ENCODE measurements at places on chromosomes 2 and 18.
A peak's percentile ranks its signal among the peaks of the same experiment; 100 is the strongest.

DNA sequence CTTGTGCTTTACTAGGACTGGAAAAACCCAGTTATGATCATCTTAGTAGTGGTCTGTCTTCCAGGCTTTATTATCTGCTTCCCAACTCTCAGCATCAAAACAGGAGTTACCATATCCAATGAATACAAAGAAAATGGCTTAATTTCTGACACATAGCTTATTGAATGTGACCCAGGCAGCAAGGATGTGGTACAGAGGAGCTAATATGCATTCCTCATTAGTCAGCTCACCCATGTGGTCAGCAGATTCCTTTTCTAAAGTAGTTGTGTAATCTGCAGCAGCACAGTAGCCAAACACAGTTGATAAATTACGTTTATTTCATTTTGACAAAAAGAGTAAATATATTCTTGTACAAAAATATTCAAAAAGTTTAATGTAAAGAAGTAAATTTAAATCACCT, 43.6 kb downstream of the TSPYL6 start:
- DNase-seq = no peak

DNA sequence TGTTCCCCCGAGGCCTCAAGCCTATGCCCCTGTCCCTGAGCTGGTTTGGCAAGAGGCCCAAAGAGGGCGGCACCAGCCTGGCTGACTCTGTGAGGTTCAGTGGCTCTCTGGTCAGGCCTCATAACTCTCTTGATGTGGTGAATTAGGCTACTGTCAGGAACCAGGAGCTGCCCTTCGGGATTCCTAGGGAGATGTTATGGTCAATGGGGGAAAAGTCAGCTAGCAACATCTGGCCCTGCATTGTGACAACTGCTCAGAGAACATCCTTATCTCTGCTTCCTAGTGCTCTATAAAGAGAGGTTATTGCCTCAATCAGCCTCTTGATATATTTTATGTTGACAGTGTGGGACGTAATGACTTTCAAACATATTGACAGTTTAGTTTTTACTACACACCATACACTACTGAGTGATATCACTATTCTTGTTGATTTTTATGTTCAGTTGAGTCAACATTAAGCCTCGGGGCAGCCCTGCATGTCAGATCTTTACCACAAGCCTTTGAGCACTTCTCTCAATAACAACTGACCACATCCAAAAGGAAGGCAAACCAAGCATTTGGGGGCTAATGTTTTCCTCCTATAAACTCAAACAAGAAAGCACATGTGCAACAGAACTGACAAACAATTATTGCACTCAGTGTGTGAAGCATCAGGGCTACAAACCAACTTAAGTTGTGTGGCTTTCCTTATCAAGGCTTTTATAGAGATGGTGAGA, 448.3 kb upstream of the SLC14A2 start:
- DNase-seq = no peak

DNA sequence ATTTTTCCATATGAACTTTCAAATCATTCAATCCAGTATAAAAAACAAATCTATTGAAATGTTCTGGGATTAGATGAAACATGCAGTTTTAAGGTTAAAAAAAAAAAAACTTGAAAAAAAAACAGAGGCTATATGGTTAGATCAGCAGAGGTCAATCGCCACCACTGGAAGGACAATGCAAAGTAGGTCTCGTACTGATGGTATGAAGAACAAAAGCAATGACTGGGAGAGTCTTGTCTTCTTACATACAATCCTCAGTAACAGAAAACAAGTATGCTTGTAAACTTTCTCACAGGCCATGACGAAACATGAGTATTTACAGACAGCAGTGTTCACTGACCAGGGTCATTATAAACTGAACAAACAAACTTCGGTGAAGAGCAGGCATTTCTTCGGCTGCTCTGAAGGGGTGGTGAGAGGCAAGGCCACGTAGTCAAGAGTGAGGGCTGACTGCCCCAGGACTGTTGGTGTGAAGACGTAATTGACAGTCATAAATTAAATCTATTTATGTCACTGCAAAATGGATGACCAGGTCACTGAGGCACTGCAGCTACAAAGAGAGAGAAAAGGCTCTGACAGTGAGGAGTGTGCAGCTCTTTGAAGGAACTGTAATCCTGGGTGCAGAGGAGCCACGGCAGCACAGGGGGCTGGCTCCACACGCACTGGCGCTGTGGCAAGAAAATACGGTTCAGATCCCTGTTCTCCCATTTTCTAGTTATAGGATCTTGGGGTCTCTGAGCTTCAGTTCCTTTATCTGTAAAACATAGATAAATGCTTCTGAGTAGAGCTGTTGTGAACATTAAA, 60.0 kb downstream of the NXPH2 start:
- DNase-seq = no peak

DNA sequence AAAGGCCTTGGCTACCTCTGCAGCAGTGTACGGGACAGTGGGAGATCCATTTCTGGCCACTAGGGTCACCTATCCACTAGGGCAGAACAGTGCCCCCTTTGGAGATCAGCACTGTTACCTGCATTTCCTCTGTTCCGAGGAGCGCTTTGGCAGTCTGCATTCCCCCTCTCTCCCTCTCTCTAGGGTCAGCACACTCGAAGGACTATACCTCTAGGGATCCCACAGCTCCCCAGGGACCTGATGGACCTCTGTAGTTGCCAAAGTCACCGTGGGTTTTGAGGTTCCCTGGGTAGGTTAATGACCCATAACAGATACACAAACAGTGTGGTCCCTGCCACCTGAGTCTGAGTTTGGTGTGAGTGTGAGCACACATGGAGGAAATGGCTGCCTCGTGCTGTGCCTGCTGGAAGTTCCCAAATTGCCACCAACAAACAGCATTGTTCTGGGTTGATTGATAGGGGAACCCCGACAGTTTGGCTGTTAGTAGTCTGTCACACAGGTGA, 99.8 kb upstream of the VWC2L start:
- DNase-seq = no peak

DNA sequence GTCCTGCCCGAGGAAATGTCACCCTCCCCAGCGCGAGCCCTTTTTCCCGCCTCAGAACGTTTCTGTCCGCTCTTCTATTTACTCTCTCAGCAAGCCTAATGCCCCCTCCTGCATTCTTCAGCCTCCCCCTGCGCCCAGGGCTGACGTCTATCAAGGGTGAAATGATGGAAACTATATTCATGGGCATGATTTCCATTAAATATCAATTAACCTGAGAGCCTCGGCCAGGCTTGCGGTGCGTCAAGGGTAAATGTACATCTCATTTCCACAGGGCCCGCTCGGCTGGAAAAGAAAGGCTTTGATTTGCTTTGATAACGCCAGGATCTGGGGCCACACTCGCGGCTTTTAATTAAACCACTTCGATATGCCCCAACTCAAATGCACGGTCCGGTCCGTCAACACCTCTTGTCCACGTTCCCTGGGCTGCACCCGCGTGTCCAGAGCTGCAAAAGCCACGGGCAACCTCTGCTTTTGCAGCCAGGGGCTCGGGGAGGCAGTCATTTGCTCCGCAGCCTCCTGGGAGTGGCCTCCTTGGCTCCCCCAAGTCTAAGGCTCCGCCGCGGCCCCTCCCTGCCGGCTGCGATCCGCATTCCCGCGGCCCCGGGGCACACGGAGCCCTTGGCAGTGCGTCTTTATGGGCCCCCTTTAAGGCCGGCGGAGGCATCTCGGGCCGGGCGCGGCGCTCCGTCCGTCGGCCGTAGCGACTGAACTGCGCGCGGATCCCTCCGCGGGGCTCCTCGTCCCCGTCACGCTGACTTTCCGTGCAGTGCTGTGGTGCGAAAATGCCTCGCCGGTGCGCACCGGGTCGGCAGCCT, at the start of gene HOXD8:
TSS of gene HOXD8 (plus strand) at position 724 of the 815 bp plus-strand sequence. CDS start 662 bp downstream, outside the sequence.
- DNase-seq = no peak

- no peak for DNase-seq
Measured at GRCh38 chr2:144256996-144257707, 262.8 kb downstream of the ZEB2 start.

DNA sequence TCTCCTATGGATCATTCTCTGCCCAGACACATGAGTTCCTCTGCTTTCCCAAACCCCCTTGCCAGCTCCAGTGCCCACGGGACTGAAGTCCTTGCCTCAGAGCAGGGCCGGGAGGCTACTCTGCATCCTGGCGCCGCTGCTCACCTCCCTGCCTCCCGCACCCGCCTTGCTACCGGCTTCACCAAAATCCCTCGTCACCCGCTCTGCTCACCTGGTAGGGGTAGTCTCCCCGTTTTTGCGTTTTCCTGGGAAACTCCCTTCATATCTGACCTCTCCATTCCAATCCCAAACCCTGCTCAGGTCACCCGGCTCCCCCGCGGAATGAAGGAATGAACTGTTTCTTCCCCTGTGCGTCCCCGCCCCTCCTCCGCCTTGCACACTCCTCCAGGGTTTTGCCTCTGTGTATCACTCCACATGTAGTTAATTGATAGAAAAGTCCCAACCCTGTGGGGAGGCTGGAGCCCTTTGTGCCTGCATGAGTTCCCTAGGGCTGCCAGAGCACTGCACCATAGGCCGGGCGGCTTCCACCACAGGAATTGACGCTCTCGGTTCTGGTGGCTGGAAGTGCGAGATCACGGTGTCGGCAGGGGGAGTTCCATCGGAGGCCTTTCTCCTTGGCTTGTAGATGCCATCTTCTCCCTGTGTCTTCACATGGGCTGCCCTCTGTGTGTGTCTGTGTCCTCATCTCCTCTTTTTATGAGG, 2.0 kb upstream of the DGKD start:
- DNase-seq = no peak

DNA sequence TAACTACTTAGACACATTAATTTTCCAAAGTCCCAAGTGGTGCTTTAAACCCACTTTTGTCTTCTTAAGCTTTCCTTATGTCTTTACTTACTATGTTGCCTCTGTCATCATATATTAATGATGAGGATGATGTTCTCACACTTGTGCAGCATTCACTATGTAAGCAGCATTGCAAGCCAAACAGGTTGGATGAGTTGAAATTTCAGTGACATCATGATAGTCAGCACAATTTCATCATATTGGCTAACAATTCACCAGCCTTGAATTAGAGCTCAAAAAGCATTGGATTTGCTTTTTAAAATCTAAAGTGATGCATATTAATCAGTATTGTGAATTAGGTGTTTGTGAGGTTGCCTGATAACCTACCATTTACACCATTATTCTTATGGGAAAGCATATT, 7.7 kb downstream of the APLF start:
- peak; percentile 63 for DNase-seq

DNA sequence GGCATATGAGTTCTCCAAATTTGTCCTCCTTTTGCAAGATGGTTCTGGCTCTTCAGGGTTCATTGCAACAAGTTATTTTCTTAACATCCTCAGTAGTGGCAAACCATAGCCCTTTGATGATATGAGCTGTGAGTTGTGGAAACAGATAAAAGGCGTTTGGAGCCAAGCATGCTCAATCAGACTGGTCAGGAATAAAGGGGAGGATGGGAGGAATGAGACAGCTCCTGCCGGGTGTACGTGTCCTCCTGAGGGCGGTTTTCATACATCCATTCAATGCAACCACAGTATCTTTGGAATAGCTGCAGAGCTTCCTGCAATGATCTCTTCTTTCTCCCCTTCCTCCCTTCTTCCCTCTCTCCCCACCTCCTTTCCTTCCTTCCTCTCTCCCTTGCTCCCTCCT, 245.8 kb downstream of the GLI2 start:
- no peak for DNase-seq

- no peak for DNase-seq
Measured at GRCh38 chr2:10380048-10380926, 67.8 kb downstream of the ODC1 start.

- no peak for DNase-seq
Measured at GRCh38 chr2:185567940-185568339, 170.7 kb upstream of the FSIP2 start.

GRCh38 chr2:64668542-64668941, 14.8 kb upstream of the SERTAD2 start:
- DNase-seq = no peak

DNA sequence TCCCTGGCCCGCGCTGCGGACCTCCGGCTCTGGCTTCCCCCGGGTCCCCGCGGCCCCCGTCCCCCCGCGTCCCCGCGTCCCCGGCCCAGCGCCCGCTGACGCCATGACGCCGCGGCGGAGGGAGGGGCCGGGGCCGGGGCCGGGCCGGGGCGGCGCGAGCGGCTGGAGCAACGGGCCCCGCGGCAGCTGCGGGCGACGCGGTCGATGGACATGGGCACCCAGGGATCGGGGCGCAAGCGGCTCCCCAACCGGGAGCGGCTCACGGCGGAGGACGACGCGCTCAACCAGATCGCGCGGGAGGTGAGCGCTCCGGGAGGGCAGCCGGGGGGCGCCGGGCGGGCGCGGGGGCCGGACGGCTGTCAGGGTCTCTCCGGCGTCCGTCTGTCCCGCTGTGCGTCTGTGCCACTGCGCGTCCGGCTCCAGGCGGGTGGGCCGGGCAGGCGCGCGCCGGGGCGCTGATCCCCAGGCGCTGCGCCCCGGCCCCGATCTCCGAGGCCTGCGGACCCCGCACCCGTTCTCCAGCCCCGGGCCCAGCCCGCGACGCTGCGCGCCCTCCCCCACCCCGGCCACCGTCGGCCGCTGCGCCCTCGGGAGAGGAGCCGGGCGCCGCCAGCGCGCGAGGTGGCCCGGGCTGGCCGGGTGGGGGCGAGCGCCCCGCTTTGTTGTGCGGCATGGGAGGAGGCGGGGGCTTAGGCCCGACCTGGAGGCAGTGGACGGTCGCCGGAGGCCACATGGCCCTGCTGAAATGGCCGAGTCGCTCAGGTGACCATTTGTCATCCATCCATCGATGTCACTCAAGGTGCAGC, at the start of gene LRRFIP1:
TSS of gene LRRFIP1 (plus strand) at position 147 of the 806 bp plus-strand sequence. CDS start at position 205, 58 bp downstream.
- peak; percentile 72 for DNase-seq

GRCh38 chr2:234496055-234496834, 636 bp downstream of the ARL4C start:
- peak; percentile 31 for DNase-seq

DNA sequence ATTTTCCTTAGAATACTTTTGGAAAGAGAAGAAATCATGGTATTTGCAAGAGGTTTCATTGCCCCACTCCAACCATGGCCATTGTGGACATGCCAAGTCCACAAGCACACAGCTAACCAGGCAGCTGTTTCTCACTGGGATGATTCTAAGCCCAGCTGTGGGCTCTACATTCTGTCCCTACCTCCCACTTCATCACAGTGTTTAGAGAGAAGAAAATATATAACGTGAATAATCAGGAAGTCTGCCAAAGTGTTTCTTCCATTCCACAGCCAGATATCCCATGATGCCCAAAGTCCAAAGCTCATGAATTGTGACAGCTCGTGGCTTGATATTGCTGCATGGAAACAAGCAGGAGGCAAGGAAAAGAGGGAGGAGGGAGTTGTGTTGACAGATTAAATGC, 433.7 kb upstream of the GYPC start:
- no peak for DNase-seq

DNA sequence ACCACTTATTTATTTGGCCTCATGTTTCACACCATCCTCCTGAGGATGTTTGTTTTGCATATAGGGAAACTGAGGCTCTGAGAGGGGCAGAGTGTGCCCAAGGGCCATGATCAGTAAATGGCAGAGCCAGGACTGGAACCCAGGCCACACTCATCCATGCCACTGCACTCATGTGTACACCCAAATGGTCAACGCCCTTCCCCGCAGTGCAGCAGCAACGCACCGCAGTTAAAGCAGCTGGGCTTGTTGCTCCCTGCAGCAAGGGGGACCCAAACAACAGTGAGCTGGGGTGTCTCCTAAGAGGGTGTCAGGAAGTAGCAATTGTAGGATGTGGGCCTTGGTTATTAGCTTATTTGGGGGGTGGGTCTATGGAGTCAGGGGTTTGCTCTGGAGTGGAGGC, 36.6 kb downstream of the ZAP70 start:
- no peak for DNase-seq

Measured in T47D (cell line).